Kidney glomerular epithelial cell (primary cell): ENCODE measurements at places on chromosomes 6 and 20.

- DNase-seq = no peak
Measured at GRCh38 chr6:135577059-135577538, 79.6 kb upstream of the AHI1 start.

DNA sequence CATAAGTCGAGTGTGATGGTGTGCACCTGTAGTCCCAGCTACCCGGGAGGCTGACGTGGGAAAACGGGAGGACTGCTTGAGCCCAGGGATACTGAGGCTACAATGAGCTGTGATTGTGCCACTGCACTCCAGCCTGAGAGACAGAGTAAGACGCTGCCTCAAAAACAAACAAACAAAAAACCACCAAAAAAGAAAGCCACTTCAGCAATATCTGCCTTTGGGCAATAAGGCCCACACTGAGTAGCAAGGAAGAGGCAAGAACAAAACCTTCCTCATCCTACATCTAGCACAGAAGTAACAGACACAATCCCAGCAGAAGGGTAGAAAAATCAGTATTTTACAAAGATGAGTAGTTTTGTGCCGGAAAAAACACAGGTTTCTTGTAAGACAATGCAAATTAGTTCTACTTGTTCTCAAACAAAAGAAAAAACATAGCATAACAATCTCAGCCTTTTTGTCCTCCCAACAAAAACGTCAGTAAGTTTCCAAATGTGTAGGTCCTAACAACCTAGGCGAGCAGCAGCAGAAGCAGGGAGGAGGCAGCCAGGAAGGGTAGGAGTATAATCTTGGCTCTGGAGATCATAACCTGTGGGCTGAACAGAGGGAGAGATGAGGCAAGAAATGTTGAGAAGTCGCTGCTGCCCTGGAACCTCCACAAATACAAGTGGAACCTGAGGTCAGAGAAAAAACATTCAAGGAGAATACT lies 5.7 kb downstream of the PPP1R10 start:
- peak; percentile 24 for DNase-seq

DNA sequence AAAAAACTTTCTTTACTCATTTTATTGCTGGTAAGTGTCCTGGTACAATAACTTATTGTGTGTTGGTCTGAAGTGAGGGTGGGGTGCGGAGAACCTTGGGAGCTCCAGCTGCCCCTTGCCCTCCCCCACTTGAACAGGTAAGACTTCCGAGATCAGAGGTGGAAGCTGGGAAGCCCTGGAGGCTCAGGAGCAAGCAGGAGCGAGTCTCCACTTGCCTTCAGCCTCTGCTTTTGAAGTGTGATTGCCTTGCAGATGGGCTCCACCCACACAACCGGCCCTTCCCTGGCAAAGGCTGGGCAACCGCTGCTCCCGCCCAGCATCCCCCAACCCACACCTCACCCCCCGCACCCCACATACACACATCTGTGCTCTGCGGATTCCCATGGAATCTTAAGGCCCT lies 179.6 kb downstream of the TFAP2C start:
- DNase-seq = no peak

DNA sequence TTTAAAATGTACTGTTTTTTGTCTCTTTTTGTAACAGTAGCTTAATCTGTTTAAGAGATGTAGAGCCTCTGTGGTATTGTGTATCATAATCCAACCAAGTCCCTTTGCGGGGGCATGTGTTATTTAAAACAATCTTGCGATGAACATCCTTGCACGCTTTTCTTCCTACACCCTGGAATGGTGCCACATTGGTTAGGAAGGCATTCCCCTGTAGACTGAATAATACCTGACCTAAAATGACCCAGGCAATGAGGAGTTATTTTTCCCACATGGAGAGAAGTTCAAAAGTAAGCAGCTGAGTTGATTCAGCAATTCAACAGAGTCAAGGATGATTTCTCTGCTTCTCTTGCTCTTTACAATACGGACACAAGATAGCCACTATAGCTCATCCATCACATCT lies 142.0 kb upstream of the PMEPA1 start:
- peak; percentile 6 for DNase-seq

DNA sequence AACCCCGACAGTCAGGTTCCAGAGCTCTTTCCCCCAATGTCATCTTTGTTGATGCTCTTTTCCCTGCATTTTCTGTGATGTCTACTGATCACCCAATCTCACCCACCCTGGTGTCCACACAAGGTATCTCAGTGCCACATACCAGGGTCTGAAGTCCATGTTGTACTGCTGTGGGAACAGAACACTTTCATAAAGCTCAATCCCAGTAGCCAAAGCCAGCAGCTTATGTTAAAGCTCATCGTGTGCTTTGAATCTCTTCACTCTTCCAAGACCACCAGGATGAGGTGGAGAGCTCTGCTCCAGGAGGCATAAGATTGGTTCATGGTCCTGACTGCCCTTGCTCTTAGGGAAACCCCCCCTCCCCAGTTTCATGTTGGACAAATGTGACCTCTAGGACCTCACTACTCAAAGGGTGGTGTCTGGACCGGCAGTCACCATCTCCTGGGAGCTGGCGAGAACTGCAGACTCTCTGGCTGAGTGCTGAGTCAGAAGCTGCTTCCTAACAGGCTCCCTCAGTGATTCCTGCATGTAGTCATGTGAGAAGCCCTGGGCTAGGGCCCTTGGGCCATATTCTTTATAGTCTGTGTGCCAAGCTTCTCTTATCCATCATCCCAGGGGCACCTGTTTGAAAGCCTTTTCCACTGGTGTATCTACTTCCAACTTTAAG lies 13.4 kb upstream of the CPNE5 start:
- no peak for DNase-seq

GRCh38 chr20:32510120-32510600 lies 75.0 kb downstream of the NOL4L start:
- no peak for DNase-seq

DNA sequence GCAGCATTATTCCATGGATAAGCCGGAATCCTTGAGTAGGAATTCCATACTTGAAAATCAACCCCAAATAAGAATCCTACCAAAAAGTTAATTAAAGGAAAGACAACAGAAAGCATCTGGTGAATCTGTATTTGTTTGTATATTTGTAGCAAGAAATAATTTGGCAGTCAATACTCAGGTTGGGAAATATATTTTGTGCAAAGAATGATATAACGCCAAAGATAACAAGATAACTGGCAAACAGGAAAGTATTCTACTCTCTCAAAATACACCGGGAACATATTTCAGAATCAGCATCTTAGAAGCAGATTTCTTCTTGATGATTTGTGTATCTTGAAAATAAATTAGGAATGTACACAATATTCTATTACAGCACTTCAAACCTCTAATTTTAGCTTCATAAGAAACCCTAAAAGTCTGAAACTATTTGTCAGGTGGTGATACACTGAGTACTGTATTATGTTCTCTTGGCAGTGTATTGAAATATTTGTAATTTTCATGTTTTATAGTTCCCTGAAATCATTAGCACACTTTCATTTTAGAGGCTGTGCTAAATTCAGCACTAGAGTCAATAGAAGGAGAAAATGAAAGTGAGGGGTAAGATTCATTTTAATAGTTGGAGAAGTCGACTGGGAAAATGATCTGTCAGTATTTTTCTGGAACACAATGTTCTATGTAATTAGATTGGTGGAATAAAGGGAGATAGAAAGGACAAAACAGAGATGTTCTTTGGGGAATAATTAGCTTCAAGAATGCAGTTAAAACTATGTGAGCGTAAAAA lies 879.7 kb upstream of the GJE1 start:
- no peak for DNase-seq

- DNase-seq = no peak
Measured at GRCh38 chr20:52295556-52295955, 104.0 kb upstream of the ZFP64 start.

DNA sequence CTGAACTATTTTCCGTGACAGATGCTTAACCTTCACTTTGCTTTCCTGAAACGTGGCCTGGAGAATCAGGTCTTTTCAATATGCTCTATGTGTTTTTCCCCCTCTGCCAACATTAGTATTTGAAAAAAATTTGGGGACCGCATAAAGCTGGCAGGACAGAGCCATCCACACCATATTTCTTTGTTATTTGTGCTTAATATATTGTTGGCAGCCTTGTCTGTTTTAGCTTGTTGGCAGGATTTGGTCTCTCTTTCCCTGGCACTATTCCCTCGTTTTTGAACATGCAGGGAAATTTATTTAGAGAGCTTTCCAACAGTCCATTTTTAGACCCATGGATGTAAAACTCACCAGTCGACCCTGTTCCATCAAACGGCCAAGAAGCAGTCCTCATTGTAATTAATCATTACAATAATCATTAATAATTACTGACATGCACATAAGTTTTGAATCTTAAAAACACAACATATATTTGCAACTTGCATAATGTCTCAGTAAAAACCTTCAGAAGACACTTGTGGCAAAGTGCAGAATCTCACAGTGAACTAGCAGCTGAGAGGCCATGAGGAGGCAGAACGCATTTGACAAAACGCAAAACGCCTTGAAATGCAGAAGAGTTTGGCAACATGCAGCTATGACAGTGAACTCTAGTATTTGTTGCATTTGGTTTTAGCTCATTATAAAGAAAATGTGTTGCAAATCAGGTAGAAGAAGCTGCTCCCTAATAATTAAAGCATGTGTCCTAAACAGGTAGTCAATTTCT lies 514.2 kb downstream of the C6orf118 start:
- no peak for DNase-seq

GRCh38 chr6:147176795-147177194 lies 27.4 kb upstream of the STXBP5 start:
- no peak for DNase-seq

DNA sequence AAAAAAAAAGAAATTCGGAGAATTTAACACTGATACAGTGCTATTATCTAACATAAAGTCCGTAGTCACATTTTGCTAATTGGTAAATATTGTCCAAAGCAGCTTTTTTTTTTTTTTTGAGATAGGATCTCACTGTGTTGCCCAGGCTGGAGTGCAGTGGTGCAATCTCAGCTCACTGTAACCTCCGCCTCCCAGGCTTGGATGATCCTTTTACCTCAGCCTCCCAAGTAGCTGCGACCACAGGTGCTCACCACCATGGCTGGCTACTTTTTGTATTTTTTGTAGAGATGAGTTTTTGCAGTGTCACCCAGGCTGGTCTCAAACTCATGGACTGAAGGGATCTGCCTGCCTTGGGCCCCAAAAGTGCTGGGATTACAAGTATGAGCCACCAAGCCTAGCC lies 15.9 kb downstream of the MTO1 start:
- DNase-seq = no peak

DNA sequence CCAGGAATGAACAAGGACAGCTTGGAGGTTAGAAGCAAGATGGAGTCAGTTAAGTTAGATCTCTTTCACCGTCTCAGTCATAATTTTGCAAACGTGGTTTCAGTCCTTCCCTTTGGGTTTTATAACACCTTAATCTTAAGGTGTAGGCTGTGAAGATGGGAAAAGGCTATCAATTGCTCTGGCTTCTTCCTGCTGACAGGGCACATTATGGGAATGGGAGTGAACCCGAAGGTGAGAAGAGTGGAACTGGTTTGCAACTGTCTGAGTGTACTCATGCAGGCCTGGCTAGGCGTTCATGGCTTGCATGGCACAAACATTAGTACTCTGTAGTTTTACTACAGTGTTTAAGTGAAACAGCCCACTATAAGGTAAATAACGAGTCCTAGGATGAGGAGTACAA lies 9.4 kb downstream of the TAF8 start:
- DNase-seq = no peak
